ENCODE measurements at places on chromosomes 6 and 20.

- DNase-seq = peak; percentile 70
These were observed at the start of gene BMP7 for GRCh38 chr20:57266291-57267157. BMP7 (minus strand) TSS chr20:57266641; CDS start chr20:57266122, 519 bp downstream.

GRCh38 chr6:90036963-90037362, 142.7 kb downstream of the GJA10 start:
- DNase-seq = no peak

DNA sequence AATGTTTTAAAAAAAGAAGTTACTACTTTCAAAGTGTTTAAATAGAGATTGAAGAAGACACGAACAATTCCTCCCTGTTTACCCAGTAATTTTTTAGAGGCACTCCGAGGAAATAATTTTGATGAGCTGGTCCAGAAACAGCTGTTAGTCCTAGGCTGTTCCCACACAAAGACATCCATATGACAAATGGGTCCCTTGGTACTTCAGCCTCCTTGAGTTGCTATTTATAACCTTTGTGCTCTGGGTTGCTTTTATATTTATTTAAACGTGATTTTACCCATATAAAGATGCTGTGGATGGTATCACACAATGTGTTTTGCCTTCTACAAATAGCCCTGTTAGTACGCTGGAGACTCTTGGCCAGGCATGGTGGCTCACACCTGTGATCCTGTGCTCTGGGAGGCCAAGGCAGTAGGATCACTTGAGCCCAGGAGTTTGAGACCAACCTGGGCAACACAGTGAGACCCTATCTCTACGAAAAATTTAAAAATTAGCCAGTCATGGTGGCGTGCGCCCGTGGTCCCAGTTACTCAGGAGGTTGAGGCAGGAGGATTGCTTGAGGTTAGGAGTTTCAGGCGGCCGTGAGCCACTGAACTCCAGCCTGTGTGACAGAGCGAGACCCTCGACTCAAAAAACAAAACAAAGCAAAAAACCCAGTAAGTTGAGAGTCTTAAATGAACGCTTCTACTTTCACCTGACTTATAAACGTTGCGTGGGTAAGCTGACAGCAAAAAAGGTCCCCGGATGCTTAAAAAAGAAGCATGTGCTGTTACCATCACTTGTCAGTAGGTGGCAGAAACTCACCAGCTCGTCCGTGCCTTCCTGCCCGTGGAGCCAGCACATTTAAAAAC, 56.9 kb upstream of the ARMH2 start:
- peak; percentile 61 for DNase-seq

DNA sequence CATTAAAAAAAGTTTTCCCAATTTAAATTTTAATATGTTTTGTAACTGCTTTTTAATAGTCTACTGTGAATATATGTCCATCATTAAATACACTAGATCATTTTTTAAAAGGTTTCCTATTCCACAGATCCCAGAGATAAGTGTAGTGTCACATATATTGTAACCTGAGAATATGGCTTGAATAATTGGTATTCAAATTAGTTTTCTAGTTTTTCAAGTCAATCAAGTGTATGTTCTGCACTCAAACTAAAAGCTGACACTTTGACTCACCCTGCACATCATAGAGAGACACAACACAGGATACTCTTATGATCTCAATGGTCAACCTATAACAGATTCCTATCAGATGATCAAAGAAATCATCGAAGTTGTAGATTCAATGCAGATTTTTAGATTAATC, 49.1 kb downstream of the ZHX3 start:
- no peak for DNase-seq

- DNase-seq = no peak
These were observed 324.7 kb downstream of the GJA1 start for GRCh38 chr6:121760191-121760590.

DNA sequence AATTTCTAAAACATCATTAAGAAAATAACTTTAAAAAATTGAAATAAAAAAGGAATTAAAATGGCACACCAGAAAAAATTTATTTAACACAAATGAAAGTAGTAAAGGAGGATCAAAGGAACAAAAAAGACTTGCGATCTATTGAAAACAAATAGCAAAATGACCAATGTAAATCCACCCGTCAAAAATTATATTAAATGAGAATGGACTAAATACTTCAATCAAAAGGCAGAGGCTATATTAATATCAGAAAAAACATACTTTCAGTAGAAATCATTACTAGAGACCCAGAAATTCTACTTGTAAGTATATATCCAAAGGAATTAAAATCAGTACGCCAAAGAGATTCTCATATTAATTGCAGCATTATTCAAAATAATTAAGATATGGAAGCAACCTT, 293.1 kb upstream of the SOX4 start:
- no peak for DNase-seq

DNA sequence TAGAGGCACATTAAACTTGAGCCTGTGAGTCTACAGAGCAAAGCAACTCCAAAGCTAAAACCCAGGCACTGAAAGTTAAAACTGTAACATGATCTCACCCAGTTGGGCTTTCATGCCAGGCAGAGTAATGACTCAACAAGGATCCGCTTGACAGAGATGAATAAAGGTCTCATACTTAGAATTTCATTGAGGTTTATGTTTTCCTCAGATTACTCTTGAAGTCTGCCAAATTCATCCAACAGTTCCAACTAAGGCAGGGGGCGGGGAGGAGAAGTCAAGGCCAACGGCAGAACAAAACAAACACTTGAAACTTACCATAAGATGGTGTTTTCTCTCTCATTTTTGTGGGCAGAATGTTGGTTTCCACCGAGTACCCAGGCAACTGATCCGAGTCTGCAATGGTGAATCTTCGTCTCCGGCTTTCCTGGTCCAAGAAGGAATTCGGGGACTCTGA, 54.0 kb upstream of the IPCEF1 start:
- DNase-seq = no peak

GRCh38 chr6:1118287-1118647, 193.6 kb upstream of the FOXQ1 start:
- no peak for DNase-seq

GRCh38 chr20:7828437-7828836, 111.8 kb downstream of the HAO1 start:
- DNase-seq = no peak

GRCh38 chr6:90263633-90264032, 33.0 kb downstream of the BACH2 start:
- no peak for DNase-seq

DNA sequence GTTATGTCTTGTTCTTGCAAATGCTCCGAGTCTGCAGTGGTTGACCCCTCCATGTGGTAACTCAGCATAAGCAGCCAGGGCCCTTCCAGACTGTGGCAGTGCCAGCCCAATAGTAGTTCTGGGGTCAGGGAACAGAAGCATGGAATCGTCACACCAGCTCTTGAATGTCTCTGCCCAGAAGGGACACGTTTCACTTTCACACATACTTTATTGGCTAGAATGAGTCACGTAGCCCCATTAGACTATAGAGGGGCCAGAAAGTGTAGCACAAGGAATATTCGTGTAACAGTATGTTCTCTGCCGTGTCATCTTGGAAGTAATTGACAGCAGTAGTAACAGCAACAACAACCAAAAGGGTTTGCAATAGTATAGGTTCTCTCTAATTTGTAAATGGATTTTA, 254.7 kb downstream of the FARS2 start:
- no peak for DNase-seq

DNA sequence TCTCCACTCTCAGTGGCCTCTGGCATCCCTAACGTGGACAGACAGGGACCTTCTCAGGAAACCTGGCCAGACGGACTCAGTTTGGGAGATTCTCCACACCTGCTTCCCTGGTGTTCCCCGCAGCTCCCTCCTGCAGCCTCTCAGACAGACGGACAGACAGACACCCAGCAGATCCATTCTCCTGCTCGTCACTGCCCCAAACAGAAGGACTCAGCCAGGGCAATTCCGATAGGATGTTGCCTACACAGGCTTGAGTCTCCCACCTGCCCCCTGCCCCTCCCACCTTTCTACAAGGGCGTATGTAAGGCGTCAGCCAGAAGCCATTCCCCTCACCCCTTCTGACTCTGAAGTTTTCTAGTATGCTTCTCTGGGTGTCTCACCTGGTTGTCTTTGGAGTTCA, 428 bp downstream of the CCM2L start:
- DNase-seq = peak; percentile 71

GRCh38 chr6:159214281-159214680, 45.1 kb downstream of the FNDC1 start:
- no peak for DNase-seq

DNA sequence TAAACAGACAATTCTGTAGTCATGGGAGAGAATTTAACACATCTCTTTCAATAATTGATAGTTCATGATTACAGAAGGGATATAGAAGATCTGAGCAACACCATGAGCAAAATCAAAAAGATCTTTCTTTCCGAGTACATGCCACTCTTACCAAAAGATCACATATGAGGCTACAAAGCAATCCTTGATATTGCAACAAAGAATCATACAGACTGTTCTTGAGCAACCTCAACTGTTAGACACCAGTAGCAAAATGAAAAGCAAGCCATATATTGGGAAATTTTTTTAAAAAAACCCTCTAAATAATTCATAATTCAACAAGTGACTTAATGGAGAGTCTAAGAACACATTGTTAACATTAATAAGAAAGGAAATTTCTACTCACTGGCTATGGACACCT, 3.6 kb upstream of the CD83 start:
- DNase-seq = no peak

GRCh38 chr6:24763578-24763977, 11.2 kb upstream of the GMNN start:
- DNase-seq = no peak

- DNase-seq = no peak
These were observed 48.7 kb upstream of the TAB2 start for GRCh38 chr6:149268768-149269167.

- peak; percentile 23 for DNase-seq
These were observed 90.5 kb downstream of the NOL4L start for GRCh38 chr20:32494483-32495216.

GRCh38 chr6:4773181-4773580, 3.0 kb upstream of the CDYL start:
- no peak for DNase-seq

- no peak for DNase-seq
These were observed 50.9 kb upstream of the PTPN1 start for GRCh38 chr20:50459124-50459918.

DNA sequence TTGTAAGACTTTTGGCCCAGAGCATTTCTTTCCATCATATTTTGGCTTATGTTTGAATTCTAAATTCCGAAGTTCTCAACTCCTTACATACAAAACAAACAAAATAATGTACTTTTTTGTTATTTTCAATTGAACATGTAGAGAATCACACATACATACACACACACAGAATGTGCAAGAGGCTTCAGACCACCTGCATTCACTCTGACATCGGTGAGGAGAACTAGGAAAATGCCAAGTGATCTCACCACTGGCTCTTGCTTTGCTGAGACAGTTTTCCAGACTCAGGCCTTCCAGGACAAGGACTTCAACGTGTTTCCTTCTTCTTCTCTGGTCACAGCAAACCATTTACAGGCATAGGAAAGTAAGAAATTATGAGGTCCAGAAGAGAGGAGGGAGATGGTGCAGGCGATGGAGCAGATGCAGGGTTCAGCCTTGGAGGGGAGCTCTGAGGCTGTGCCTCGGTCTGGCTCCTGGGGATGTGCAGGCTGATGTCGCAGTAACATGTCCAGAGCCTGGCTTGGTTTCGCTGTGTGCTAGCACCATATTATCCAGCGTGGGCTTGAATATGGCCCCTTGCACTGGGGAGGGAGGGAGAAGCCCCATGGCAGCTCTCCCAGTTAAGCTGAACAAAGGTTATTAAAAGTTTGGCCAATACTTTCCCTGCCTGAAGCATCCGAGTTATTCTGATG, 93.4 kb downstream of the DACT2 start:
- DNase-seq = no peak

DNA sequence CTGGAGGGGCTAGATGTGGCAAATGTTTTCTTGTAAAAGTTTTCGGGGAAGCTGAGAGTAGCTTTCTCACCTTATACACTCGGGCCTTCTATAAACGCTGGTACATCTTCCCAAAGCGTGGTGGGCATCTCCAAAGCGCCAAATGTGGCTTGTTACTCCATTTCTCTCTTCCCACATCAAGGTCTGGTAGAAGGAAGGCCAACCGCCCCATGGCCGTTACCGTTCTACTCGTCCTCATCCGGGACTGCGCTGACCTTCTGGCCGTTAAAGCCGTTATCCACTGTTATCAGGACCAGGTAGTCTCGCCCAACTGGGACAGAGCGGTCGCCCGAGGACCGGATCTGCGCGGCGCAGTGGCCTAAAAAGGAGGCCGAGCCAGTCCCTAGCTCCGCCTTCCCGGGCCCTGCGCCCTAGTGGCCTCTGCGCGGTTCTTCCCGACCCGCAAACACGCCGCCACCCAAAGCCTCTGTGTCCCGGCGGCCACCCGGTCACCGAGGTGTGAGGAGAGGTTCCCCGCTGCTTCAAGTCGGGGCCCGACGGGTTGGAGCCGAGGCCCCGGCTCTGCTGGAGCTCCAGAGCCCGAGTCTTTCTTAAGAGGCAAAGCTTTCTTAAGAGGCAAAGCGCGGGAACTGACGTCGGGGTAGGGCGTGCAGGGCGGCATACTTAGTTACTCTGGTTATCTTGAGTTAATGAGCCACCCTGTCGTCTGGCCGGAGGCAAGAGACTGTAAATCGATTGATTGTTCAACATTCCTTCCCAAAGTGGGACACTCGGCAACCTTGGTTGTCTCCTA, 90.5 kb downstream of the GPX5 start:
- peak; percentile 81 for DNase-seq

DNA sequence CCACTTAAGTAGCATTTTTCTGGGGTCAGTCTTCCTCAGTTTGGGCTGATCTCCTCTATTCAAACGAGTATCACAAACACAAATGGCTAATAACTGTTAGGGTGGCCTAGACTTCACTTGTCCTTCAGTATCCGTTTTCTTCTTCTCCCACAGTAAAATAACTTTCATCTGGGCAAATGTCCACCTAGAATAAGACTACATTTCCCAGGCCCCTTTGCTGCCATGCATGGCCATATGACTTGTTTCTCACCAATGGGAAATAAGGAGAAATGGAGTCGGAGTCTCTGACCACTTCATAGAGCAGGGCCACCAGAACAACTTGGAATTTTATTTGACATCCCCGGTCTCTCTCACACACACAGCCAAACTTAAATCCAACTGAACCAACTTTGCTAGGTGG, 51.4 kb downstream of the SULF2 start:
- no peak for DNase-seq

GRCh38 chr6:159714404-159714803, 12.9 kb upstream of the WTAP start:
- DNase-seq = no peak

DNA sequence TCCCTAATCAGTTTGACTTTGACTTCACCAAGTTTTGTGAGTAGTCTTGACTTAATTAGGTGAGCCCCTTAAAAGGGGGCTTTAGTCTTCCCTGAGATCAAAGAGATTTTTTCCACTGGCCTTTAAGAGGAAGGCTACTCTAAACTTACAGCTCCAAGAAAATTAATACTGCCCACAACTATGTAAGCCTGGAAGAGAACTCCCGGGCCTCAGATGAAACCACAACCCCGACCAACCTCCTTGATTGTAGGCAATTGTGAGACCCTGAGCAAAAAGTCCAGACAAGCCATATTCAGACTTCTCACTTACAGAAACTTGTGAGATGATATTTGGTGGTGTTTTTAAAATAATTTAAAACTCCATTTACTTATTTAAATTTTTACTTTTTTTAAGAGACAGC, 18.1 kb downstream of the SNX3 start:
- DNase-seq = no peak

Data from H9 (cell line).